ENCODE measurements at places on chromosomes 2 and 18.
A peak's percentile ranks its signal among the peaks of the same experiment; 100 is the strongest.

GRCh38 chr18:77113361-77114151, 19.0 kb downstream of the MBP start:
- H3K4me1 ChIP-seq: no peaks in the 10 kb centered on the region
- no peak overlapping the region for H3K27ac ChIP-seq
- H3K27me3 ChIP-seq: no peaks in the 10 kb centered on the region
- DNase-seq: no peak
- no peak overlapping the region for H3K4me3 ChIP-seq
- no peaks in the 10 kb centered on the region for H3K36me3 ChIP-seq

DNA sequence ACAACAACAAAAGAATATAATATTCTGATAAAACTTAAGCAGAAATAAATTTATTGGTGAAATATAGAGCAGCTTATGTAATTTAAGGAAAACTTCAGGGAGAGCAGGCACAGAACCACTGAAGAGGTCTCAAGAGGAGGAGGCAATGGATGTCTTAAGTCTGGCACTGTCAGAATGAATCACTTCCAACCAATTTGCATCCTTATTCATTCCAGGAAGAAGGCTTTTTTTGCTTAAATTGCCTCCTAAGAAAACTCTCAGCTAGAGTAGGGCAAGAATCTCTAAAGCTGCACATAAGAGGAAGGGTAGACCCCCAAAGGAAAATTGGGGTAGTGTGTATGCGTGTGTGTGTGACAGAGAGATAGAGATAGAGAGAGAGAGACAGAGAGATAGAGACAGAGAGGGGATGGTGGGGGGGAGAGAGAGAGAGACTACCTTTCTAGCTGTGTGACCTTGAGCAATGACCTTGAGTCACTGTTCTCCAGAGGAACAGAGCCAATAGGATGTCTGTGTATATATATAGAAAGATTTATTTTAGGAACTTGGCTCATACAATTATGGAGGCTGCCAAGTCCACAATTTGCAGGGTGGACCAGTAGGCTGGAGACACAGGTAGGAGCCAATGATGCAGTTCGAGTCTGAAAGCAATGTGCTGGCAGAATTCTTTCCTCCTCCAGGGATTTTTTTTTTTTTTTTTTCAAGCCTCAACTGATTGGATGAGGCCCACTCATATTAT, 96.4 kb upstream of the LINC00305 start:
- H3K36me3 ChIP-seq: no peaks in the 10 kb centered on the region
- H3K27me3 ChIP-seq: no peaks in the 10 kb centered on the region
- H3K27ac ChIP-seq: no peak overlapping the region

GRCh38 chr2:187906021-187906420, 351.8 kb upstream of the TFPI start:
- H3K4me1 ChIP-seq: no peaks in the 10 kb centered on the region
- no peak for DNase-seq
- no peak overlapping the region for H3K27ac ChIP-seq

DNA sequence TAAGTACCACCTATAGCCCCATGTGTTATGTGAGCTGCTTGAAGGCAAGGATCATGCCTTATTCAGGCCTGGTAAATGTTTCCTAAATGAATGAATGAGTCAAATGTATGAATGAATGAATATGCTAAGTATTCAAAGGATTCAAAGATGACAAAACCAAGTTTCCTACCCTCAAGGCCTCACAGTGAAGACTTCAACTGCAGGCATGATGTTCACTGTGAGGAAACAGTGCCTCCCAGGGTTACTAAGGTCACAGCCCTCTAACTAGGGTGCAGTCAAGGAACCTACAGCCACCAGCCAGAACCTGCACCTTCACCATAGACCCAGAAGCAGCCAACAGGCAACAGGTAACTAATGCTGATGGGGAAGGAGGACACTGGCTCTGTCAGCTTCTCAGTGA, 69.3 kb downstream of the SUMO1 start:
- H3K4me1 ChIP-seq: no peaks in the 10 kb centered on the region
- DNase-seq: no peak
- H3K27ac ChIP-seq: no peak overlapping the region
- no peaks in the 10 kb centered on the region for H3K27me3 ChIP-seq

DNA sequence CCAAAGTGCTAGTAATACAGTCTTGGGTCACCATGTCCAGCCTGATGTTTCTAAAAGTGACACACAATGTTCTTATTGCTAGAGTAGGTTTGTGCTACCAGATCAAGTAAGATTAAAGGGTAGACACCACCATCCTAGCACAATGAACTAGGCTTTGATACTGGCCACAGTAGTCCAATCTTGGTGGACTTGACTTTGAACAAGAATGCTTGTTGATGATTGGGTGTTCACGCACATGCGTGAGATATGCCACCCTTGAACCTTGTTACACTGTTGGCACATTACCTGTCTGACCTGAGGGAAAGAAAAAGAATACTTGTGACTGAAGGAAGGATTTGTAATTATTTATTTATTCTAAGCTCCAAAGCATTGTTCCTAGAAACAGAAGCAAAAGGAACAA, 72.1 kb upstream of the EMILIN2 start:
- H3K4me3 ChIP-seq: no peak overlapping the region
- no peak for DNase-seq
- H3K27me3 ChIP-seq: no peaks in the 10 kb centered on the region
- H3K4me1 ChIP-seq: no peaks in the 10 kb centered on the region

DNA sequence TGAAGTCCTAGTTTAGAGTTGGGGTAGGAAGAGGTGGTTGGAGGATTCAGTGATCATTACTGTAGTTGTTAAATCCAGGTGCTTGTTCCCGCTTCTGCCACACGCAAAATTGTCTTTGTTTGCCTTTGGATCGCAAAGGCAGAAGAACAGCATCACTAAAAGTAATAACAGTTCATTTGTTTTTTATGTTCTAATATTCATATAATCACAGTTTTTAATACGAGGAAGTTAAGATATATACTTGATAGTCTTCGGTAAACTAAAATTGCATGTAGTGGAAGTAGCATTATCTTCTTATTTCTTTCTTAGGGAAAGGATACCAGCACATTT, 365 bp downstream of the NDUFB3 start:
- no peaks in the 10 kb centered on the region for H3K36me3 ChIP-seq
- DNase-seq: no peak
- H3K27ac ChIP-seq: peak overlapping the region; percentile 1
- no peaks in the 10 kb centered on the region for H3K27me3 ChIP-seq
- H3K4me1 ChIP-seq: no peaks in the 10 kb centered on the region

DNA sequence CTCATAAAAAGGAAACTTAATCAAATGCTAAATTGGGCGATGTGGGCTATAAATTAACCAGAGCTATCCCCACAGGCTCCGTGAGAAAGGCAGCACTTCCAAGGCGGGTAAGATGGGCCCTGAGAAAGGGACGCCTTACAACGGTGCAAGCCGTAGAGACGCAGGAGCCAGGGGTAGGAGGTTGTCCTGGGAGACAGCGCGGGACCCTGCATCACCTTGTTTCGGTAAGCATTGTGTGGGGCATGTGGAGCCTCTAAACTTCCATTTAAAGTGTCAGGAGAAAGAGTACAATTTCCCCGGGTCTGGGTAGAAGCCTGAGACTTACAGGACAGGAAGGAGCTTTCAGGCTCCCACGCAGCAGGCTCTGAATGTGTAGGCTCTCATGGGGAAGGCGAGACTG, 1.2 kb upstream of the PER2 start:
- peak; percentile 46 for DNase-seq
- H3K27ac ChIP-seq: no peak overlapping the region
- H3K4me1 ChIP-seq: no peaks in the 10 kb centered on the region

DNA sequence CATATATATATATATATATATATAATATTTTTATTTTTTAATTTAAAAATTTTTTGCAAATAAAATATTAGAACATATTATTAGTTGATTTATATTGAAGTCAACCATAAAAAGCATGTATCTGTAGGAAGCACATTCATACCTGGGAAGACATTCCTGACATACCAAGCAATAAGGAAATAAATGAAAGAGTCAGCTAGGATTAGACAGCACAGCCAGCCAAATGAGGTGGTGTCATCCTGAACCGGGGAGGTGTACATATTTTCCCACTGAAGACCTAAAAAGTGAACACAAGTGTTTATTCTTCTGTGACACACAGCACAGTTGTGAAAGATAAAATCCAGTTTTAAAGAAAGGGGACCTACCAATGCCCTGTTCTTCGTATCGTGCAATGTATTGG, 149.2 kb downstream of the ABCA12 start:
- no peaks in the 10 kb centered on the region for H3K36me3 ChIP-seq
- no peak overlapping the region for H3K4me3 ChIP-seq
- H3K27me3 ChIP-seq: no peaks in the 10 kb centered on the region
- DNase-seq: no peak
- H3K4me1 ChIP-seq: no peaks in the 10 kb centered on the region

- H3K4me1 ChIP-seq: no peaks in the 10 kb centered on the region
- DNase-seq: no peak
- no peak overlapping the region for H3K4me3 ChIP-seq
- H3K27ac ChIP-seq: no peak overlapping the region
- H3K27me3 ChIP-seq: no peaks in the 10 kb centered on the region
Measured at GRCh38 chr2:219356834-219357233, 24.3 kb upstream of the RESP18 start.

DNA sequence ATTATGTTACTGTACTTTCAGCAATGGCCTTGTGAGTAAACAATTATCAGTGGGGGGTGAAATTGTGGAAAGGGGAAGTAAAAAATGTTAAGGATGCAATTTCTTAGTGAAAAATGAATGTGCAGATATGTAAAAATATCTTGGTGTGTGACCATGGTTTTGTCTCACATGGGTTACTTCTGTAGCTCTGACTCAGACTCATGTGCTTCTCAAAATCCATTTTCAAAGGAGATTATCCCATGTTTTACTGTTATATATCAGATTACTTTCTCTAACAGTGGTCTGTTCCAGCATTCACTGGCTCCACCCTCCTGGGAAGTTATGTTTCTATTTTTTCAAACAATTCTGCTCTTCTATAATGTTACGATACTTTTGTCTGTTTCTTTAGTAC, 298.2 kb upstream of the COL3A1 start:
- no peaks in the 10 kb centered on the region for H3K4me1 ChIP-seq
- no peaks in the 10 kb centered on the region for H3K27me3 ChIP-seq
- no peak for DNase-seq
- H3K27ac ChIP-seq: no peak overlapping the region
- H3K4me3 ChIP-seq: no peak overlapping the region

- H3K4me3 ChIP-seq: no peak overlapping the region
- no peak overlapping the region for H3K27ac ChIP-seq
- DNase-seq: no peak
- H3K36me3 ChIP-seq: no peaks in the 10 kb centered on the region
Measured at GRCh38 chr18:45764000-45764686, 40.2 kb downstream of the SLC14A1 start.

- no peak overlapping the region for H3K4me3 ChIP-seq
- no peaks in the 10 kb centered on the region for H3K4me1 ChIP-seq
- H3K27ac ChIP-seq: no peak overlapping the region
- H3K27me3 ChIP-seq: no peaks in the 10 kb centered on the region
Measured at GRCh38 chr2:40510304-40510703, 58.4 kb upstream of the SLC8A1 start.

DNA sequence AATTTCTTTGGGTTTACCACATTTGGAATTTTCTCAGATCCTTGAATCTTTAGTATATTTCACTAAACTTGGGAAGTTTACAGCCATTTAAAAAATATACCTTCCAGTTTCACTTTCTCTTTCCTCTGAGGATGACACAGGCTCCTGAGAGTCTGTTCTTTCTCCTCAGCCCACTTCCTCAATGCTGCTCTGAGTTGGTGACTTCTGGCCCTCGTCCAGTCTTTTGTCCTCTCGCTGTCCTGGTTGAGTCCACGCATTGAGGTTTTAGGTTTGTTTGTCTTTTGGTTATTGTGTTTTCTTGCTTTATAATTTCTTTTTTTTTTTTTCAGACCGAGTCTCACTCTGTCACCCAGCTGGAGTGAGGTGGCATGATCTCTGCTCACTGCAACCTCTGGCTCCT, 40.7 kb upstream of the GALR1 start:
- no peak overlapping the region for H3K4me3 ChIP-seq
- peak; percentile 72 for DNase-seq
- no peaks in the 10 kb centered on the region for H3K36me3 ChIP-seq
- no peak overlapping the region for H3K27ac ChIP-seq
- no peaks in the 10 kb centered on the region for H3K4me1 ChIP-seq

GRCh38 chr2:193841384-193842150, 1646.8 kb upstream of the TMEFF2 start:
- H3K36me3 ChIP-seq: no peaks in the 10 kb centered on the region
- H3K4me1 ChIP-seq: no peaks in the 10 kb centered on the region
- no peak overlapping the region for H3K4me3 ChIP-seq
- DNase-seq: no peak
- no peak overlapping the region for H3K27ac ChIP-seq
- no peaks in the 10 kb centered on the region for H3K27me3 ChIP-seq

DNA sequence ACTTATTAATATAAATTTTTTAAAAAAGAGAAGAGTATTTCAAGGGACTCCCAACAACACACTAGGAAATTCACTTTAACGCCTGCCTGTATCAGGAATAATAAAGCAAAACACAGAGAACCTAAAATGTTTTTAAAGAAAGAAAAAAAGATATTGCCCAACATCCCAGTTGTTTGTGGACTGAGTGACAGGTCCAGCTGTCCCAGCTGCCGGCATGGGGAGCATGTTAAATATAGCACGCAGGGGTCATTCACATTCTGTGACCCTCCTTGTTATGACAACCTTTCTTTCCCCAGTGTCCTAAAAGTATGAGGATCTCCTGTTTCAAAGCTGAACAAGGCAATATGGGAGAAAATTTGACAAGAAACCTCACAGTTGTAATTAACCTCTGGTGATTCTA, 4.4 kb downstream of the KLHL41 start:
- H3K27me3 ChIP-seq: no peaks in the 10 kb centered on the region
- H3K36me3 ChIP-seq: no peaks in the 10 kb centered on the region
- no peak overlapping the region for H3K27ac ChIP-seq
- H3K4me1 ChIP-seq: peaks cover 5% of the 10 kb centered on the region
- no peak for DNase-seq

DNA sequence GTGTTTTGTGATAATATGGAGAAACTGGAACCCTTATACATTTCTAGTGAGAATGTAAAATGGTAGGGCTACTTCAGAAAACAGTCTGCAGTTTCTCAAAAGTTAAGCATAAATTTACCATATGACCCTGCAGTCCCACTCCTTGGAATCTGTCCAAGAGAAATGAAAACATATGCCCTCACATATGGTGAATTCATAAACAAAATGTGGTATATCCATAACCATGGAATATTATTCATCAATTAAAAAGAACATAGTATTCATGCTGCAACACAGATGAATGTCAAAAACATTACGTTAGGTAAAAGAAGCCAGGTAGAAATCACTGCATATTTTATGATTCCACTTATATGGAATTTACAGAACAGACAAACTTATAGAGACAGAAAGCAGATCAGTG, 11.8 kb downstream of the ROCK2 start:
- no peaks in the 10 kb centered on the region for H3K36me3 ChIP-seq
- H3K27me3 ChIP-seq: no peaks in the 10 kb centered on the region
- no peak overlapping the region for H3K27ac ChIP-seq
- no peaks in the 10 kb centered on the region for H3K4me1 ChIP-seq
- DNase-seq: no peak

- H3K4me1 ChIP-seq: no peaks in the 10 kb centered on the region
- no peak overlapping the region for H3K27ac ChIP-seq
- no peaks in the 10 kb centered on the region for H3K27me3 ChIP-seq
- DNase-seq: no peak
- no peaks in the 10 kb centered on the region for H3K36me3 ChIP-seq
Measured at GRCh38 chr2:68282811-68283418, 30.6 kb upstream of the PPP3R1 start.

GRCh38 chr2:174635015-174635593, 37.5 kb upstream of the WIPF1 start:
- H3K4me1 ChIP-seq: peaks cover 32% of the 10 kb centered on the region
- H3K36me3 ChIP-seq: no peaks in the 10 kb centered on the region
- H3K27me3 ChIP-seq: no peaks in the 10 kb centered on the region
- no peak overlapping the region for H3K27ac ChIP-seq
- H3K4me3 ChIP-seq: no peak overlapping the region

All from aorta (tissue), 5 donors.